ENCODE measurements at places on chromosomes 16 and 17.

- no peak for DNase-seq
Measured at GRCh38 chr17:72034000-72034399, 86.8 kb upstream of the SOX9 start.

DNA sequence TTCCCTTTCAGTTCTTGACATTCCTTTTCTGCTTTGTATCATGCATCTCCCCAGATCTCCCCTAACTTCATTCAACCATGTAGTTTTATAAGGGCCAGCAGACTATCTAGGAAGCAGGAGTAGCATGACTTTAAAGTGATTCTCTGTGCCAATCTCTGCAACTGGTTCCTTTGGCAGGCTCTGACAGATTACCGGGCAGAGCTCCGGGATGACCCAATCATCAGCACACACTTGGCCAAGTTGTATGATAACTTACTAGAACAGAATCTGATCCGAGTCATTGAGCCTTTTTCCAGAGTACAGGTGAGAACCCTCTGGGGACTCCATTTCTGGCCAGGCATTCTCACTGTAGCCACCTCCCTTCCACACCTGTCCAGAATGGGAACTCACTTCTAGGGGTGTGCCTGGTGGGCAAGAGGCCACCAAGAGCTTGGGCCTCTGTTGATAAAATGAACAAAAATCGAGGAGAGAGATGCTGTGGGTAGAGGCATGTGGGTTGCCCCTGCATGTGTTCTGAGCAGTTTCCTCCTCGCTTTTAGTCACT, 7.6 kb upstream of the CDK5R1 start:
- DNase-seq: no peak

GRCh38 chr17:31653691-31654090, 205.4 kb downstream of the COPRS start:
- DNase-seq: no peak

- peak; percentile 57 for DNase-seq
Measured at GRCh38 chr16:85556456-85557082, 56.6 kb upstream of the GSE1 start.

- DNase-seq: no peak
Measured at GRCh38 chr17:83086907-83087787, 7.7 kb downstream of the METRNL start.

DNA sequence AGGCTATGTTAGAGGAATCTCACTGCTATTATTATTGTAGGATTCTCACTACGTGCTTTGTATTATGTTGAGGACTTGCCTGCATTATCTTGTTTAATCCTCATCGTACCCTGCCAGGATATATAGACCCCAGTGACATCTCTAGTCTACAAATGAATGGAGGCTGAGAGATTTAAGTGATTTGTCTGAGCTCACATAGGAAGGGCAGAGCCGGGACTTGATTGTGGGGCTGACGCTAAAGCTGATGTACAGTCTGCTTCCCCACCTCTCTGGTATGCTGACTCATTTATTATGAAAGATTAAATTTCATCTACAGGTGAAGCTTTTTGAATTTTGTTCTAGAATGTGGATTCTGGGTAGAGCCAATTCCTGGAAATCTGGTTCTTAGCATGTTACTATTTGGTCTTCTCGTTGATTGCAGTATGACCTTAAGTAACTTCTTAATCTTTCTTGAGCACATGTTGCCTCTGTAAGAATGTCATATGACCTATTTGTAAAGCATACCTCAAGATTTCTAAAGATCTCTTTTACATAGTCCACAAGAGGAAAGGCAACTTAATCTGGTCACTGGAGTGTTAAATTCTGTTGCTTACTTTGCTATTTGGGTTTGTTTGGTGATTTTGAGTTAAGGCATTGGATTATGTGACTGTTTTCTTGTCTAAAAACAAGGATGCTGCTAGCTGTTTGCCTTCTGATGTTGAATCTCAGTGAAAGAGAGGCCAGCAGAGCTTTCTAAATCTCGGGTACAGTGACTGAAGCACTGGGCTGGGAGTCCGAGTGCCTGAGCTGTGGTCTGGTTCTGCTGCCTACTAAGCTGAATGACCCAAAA, 12.4 kb downstream of the METTL9 start:
- peak; percentile 66 for DNase-seq

GRCh38 chr17:9817086-9817485, 4.8 kb downstream of the GSG1L2 start:
- no peak for DNase-seq

- no peak for DNase-seq
Measured at GRCh38 chr17:17494499-17494869, 1.7 kb downstream of the RASD1 start.

- peak; percentile 72 for DNase-seq
Measured at GRCh38 chr17:77374170-77374936, 233.6 kb downstream of the SEC14L1 start.

DNA sequence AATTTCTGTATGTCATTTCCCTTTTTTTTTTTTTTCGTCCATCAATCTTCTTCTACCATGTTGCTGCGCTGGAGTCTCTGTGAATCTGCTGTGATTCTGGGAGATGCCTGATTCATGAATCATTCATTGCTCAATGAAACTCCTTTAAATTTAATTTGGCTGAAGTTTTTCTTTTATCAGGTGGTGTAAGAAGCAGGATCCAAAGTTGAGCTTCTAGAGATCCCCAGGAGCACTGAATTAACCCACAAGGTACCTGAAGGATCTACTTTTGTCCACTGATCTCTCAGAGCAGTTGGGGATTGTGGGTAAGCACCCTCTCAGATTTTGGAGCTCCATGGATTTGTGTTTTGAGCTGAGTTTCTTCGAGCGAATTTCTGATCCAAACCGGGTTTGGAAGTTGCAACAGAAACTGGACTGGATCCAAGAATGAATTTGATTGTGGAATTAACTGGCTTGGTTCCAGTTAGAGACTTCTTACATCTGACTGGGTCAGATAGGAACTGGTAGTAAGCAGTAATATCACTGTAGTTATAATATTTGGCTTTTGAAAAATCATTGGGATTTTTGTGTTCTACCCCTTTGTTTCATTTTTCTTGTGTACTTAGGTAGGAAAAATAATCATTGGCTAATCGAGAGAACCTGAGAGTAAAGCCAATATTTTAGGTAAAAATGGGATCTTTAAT, 447.8 kb upstream of the TOM1L1 start:
- no peak for DNase-seq

DNA sequence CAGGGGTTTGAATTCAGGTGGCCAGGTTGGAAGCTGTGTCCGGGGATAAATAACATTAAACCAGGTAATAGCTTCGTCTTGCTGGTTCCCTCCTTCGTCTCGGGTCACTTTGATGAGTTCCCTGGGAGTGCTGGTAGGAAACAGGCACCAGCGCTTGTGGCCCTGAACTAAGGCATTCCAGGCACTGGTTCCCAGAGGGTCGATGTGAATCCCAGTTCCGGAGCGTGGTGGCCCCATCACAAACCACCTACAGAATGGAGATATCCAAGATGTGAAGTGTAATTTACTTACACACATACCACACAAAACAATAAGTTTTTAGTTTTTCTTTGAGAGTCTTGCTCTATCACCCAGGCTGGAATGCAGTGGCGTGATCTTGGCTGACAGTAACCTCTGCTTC, 2.6 kb downstream of the JMJD6 start:
- DNase-seq: no peak

DNA sequence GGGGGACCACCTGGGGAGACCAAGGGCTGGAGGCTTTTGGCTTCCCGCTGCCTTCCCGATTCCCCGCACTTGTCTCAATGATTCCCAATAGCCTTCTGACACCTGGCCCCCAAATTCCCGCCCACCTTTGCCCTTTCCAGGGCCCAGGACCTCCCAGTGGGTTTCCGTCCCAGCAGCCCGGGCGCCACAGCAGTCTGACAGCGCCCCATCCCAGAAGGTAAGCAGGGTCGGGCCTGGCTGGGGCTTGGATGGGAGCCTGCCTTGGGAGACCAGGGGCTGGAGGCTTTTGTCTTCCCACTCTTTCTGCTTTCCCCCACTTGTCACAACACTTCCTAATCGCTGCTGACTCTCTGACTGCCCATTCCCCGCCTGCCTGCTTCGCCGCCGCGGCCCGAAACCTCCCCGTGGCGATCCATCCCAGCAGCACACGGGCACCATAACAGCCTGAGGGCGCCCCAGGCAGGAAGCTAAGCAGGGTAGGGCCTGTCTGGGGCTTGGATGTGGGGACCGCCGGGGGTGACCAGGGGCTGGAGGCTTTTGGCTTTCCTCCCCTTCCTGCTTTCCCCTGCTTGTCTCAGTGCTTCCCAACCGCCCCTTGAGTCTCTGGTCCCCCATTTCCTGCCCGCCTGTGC, 2289.3 kb downstream of the TP53TG3F start:
- no peak for DNase-seq

GRCh38 chr17:8288336-8289102, at the start of gene RANGRF:
TSS of gene RANGRF (plus strand) at chr17:8288670. CDS start at chr17:8288789, 119 bp downstream.
- peak; percentile 75 for DNase-seq

- DNase-seq: no peak
Measured at GRCh38 chr16:1579214-1579613, 32.7 kb downstream of the IFT140 start.

- no peak for DNase-seq
Measured at GRCh38 chr17:9071016-9071415, 49.7 kb downstream of the NTN1 start.

DNA sequence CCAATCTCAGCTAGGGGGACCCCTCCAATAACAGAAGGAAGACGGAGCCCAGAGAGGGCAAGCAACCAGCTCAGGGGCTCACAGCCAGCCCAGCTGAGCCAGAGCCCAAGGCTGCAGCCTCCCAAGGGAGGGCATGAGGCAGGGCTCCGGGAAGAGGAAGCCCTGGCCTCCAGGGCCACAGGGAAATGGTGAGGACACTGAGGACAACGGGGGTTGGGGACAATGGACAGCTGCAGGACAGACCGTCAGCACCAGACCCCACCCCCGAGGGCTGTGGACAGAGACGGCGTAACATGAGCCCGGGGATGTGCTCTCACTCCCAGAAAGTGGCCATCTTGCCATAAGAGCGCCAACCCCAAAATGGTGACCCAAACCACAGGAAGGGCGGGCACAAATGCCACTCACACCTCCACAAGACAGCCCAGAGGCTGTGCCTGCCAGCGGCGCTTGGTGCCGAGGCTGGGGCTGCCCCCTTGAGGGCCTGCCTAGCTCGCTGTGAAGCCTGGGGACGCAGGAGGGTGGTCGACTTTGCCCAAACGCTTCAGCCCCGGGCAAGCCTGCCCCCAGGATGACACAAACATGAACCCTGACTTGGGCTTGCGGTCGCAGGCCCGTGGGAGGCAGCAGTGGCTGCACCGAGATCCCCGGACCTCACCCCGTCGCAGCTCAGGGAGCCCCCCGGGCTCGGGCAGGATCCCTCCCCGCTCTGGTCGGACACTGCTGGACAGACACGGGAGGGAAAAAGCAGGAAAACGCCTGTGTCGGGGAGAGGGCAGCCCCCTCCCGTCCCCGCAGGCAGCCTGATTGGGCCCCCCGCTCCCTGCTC, 10.5 kb downstream of the PIMREG start:
- no peak for DNase-seq

DNA sequence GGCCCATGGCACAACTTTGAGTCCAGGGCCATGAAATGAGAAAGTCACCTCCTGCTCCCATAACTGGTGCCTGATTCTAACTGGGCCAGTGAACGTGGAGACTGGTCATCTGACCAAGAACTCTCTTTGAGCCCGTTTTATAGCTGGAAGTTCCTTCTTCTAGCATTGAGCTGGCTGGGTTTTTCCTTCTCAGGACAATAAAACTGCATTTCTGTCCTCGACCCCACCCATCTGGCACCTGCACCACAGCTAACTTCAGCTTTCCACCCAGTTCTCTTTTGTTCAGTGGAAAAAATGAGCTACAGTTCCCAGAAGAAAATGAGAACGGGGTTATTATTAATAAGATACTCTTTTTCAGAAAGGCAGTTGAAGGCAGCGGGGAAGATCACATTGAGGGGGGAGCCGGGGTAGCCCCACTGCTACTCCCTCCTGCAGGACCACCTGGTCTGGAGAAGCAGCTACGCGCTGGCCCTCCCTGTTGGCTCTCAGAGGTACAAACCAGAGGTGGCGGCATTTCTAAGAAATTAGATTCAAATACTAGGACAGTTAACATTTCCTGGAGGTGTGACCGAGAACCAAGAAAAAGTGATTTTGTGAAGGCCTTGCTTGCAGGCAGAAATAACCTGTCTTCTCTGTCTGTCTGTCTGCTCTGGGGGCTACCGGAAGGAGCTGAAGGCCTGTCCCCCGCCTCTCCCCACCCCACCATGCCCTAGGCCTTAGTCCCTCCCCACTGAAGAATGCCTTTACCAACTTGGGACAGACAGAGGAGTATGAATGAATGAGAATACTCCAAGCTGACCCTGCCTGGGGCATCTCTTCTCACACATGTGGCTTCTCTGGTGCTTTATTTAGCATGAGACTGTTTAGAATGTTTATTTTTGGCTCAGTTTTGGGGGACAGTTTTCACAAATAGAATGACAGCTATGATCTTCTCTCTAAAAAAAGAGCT, 123.9 kb downstream of the XYLT1 start:
- DNase-seq: peak; percentile 70

GRCh38 chr16:54347961-54348360, 61.4 kb upstream of the IRX3 start:
- no peak for DNase-seq

GRCh38 chr17:67569015-67569451, 148.7 kb upstream of the NOL11 start:
- DNase-seq: no peak

DNA sequence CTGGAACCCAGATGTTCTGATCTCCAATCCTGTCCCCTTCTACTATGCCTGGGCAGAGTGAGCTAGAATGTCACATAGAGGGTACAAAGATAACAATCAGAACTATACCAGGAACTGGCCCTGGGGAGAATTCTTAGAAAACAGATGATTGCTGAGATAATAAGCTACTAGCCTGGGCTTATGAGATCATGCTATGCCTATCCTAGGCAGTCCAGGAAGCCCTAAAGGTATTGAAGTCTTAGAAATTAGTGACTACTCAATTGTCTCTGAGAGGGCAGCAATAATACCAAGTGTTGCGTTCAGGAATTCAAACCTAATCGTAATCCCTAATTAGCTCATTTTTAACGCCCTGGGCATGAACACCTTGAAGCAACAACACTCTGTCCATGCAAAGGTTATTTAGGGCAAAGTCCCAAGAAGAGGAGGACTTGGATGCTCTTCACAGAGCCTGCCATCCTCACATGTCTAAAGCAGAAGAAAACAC, 77.1 kb downstream of the MMD start:
- DNase-seq: peak; percentile 87

- peak; percentile 63 for DNase-seq
Measured at GRCh38 chr17:81253358-81254131, 14.4 kb downstream of the NDUFAF8 start.

GRCh38 chr17:62162898-62163297, 97.8 kb upstream of the MED13 start:
- no peak for DNase-seq
